ENCODE measurements at places on chromosomes 4 and X.

- no peak for DNase-seq
These were observed 19.1 kb upstream of the KIAA0232 start for GRCh38 chr4:6763330-6763851.

DNA sequence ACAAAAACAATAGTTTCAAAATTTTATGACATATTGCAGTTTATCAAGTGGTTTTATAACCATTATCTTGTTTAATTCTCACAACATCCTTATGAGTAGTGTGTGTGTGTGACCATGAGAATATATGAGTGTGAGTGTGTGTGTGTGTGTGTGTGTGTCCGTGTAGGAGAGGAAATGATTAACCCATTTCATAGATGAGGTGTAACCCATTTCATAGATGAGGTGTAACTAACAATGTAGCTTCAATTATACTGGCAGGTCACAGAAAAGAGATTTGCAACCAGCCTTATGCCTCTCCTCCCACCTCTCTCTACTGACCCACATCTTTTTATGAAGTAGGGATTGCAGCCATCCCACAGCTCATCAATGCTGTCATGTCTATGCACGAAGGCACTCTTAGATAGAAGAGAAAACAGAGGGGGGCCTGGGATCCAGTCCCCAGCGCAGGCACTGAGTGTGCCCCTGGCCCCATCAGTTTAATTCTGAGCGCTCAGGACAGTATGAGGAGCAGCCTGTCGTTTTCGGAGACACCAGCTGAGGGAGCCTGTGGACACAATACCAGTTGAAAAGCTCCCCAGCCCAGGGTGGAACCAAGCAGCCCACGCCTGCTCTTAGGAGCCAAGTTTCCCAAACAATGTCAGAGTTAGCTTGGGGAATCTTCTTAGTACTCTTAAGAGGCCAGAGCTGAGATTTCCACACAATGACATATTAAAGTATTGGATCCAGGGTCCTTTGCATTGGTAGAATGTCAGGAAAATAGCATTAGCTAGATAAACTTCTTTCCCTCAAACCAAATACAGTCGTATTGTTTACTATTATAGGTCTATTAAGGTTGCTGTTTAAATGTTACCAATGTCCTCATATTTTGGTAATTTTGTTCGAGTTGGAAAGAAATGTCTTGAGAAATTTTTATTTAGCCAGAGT, 88.6 kb downstream of the PALLD start:
- peak; percentile 55 for DNase-seq

GRCh38 chrX:39437670-39438441, 636.6 kb downstream of the MID1IP1 start:
- DNase-seq: no peak

DNA sequence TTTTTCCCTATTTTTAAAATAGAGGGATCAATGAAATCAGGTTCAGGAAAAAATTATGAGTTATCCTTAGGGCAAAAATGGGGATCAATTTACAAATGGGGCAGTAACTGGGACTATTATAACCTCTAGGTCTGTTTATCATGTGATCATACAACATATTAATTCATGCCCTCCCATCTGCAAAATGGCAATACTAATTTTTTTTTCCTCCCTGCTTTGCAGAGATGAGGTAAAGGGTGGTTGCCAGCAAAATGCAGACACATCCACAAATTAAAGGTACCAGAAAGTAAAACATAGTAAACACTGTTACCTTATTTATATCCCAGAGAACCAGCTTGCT, 467 bp downstream of the HSD17B11 start:
- DNase-seq: no peak

GRCh38 chr4:6235012-6235411, 34.6 kb upstream of the WFS1 start:
- DNase-seq: no peak

GRCh38 chr4:40736910-40737309, 12.8 kb upstream of the NSUN7 start:
- DNase-seq: no peak

GRCh38 chrX:132090403-132091159, 37.2 kb downstream of the FRMD7 start:
- no peak for DNase-seq

GRCh38 chr4:172865531-172866127, 303.0 kb upstream of the GALNT7 start:
- DNase-seq: no peak

- DNase-seq: no peak
These were observed 51.1 kb upstream of the PPP2R3B start for GRCh38 chrX:437661-438390.

GRCh38 chr4:73053076-73053475, 16.4 kb downstream of the COX18 start:
- DNase-seq: no peak

DNA sequence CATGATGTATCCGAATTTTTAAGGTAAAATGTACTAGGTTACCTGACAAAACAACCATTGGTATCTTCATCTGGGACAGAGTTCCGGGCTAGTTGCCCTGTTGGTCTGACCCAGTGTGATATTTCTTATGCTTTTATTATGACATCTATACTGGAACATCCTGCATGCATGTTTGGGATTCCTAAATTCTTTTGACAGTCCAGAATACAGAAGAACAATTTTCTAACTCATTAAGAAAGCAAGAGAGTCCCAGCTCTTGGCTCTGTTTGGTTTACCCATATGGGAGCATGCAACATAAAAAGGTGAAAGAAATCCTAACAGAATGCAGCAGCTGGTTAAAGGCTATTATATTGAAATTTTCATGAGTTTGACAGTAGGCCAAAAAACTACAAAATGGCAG, 247.7 kb upstream of the FTHL17 start:
- no peak for DNase-seq

DNA sequence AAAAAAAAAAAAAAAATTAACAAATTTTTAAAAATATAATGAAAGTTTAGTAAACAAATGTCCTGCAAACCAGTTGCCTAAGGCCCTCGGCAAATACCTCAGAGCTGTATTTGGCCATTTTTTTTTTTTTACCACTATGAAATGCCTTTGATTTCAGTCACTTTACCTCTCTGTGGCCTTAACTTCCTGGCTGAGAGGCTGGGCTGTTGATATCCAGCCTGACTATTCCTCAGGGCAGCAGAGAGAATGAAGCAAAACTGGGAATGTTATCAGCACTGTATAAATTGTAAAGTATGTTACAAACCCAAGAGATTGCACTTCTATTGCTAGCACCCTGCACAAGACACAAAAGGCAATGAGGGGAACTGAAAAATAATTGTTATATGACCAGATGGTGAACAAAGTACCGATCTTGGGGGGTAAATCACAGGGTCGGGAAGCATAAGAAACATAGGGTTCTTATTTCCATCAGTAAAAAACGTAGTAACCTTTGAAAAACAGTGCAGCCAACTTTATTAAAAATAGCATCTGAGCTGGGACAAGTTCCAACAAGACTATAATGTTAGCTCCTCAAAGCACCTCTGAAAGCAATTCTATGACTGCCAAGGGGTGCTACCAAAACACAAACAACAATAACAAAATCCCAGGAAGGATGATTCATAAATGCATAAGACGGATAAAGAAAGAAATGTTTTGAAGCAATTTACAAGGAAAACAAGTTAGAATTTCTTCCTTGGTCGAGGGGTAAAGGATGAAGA, 18.1 kb downstream of the USP46 start:
- DNase-seq: no peak

- no peak for DNase-seq
These were observed 27.1 kb downstream of the IGFBP7 start for GRCh38 chr4:57083090-57083489.

DNA sequence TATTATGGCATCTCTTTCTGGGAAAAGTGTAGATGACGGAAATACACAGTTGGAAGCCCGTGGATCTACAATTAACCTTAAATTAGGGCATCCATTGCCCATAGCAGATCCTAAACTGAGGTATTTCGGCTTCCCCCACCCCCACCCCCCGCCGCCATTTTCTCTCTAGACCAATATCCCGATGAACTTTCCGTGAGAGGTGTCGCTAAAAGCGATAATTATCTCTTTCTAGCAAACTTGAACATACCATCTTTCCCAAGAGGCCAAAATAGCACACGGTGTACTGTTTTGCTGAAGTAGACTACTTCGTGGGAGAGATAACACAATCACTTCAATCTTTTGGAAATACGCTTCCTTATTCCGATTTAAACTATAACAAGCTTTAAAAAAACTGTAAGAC, 554 bp downstream of the KLHL15 start:
- no peak for DNase-seq

DNA sequence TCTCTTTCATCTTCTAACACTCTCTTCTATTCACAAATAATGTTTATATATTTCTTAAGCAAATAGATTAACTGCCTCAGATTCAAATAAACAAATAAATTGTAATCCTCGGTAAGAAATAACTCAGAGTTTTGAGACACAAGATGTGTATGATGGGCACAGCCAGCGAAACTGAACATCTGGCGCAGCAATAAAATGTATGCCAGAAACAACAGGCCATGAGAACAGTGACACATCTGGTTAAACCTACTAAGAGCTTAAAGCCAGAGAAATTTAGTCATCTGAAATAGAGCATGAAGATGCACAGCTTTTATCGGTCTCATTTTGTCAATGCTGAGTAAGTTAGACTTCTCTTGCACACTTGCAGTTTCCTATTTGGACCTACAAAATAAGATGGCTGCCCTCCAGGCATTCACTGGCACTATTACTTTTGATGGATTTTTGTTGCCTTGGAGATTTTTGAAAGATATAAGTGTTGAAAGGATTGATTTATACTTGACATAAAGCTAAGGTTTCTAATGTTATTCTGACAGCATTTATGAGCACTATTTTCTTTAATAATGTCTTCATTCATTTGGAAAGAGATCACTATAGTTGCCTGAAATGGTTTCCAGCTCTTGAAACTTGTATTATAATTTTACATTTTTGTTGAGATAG, 1444.0 kb downstream of the PCDH18 start:
- no peak for DNase-seq

DNA sequence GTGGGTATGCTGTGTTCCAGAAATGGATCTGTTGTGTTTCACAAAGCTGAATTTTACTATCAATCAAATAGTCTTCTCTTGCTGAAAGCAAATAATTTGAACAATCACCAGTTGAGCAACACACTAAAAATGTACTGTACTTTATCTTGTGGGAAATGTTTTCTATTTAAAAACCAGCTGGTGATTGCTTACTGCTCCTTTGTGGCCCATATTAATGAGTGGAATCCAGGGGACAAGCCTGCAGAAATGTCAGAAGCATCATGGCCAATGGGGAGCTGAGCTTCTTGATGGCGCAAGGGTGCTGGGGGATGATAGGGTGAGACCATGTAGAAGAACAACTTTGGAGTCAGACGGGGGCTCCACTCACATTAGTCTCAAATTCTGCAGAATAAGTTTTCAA, 346.2 kb downstream of the ARHGAP10 start:
- DNase-seq: no peak

DNA sequence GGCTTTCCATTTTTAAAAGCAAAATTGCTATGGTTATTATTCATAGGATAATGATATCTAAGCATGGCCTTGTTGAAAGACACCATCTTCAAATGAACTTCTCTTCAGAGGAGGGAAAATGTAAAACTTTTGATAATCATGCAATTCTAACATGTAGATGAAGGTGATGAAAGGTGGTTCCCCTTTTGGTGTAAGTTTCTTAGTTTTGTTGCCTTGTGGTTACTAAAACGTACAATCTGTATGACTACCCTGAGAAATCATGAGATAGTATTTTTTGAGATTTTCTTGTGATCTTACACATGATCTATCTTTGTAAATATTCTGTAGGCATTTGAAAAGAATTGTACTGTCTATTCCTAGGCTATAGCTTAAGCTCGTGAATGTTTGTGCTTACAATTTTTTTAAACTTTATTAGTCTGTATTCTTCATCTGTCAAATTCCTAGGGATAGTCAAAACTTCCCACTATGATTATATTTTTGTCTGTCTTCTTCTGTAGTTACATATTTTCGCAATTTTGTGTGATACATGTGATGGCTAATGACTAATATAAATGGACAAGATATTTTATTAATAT, 47.5 kb downstream of the PTPN13 start:
- no peak for DNase-seq

DNA sequence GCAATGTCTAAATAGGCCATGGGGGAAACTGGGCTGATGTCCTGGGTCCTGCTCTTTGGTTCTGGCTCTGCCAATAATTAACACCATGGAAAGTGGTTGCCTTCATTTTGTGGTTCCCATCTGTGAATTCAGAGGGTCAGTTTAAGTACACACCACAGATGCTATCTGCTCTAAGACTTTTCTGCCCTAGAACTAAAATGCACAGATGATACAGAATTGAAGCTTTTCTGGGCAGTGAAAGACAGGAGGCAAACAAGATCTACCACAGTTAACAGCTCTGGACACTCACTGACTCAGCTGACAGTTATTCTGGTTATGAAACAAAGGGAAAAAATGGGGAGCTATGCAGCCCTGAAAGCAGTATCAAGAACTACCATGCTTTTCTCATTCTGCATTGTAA, 37.3 kb downstream of the APBB2 start:
- no peak for DNase-seq

- no peak for DNase-seq
These were observed 5.7 kb upstream of the TADA2B start for GRCh38 chr4:7037425-7037824.

DNA sequence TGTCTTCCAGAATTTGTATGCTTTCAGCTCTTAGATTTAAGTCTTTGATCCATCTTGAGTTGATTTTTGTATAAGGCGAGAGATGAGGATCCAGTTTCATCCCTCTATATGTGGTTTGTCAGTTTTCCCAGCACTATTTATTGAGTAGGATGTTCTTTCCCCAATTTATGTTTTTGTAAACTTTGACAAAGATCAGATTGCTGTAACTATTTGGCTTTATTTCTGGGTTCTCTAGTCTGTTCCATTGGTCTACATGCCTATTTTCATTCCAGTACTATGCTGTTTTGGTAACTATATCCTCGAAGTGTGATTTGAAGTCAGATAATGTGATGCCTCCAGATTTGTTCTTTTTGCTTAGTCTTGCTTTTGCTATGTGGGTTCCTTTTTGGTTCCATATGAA, 60.7 kb downstream of the IL15 start:
- no peak for DNase-seq

GRCh38 chr4:71878376-71878775, 94.5 kb upstream of the GC start:
- no peak for DNase-seq

DNA sequence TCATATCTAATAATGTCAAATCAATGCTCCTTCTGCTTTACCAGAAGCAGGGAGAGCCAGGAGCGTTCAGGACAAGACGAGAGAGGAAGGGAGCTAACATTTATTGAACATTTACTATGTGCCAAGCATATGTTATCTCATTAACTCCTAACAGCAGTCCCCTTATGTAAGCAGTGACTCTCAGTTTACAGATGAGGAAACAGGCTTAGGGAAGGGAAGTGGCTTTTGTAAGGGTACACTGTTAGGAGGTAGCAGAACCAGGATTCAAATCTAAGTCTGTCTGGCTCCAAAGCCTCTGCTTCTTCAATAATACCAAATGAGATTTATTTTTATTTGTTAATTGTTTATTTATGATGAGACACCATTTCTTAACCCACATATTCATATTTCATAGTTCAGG, 2.6 kb upstream of the STARD8 start:
- DNase-seq: no peak
